ENCODE measurements at places on chromosomes 6 and 20. TPM values are rescaled to one million over a fixed set of nuclear protein-coding genes. Genes with fewer than 3 reads are reported as not detected.

Gene CRISP2
- not detected for total RNA-seq

Gene PI16
- not detected for total RNA-seq

Gene IPCEF1
- 0.34 TPM for total RNA-seq

DNA sequence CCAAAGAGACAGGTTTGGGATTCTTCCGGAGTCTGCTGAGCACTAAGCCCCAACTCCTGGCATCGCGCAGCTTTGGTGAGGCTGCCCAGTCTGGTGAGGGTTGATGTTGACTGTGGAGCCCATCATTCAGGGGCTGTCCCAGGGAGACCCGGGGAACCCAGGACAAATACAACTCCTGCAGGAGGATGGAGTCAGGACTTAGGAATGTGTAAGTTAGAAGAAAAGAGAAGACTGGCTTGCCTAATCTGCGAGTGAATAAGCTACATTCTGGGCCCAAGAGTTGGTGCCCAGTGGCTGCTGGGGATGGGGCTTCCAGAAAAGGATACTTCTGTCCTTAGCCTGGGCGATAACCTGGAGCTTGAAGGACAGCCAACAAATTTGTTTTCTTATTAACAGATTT is 47.9 kb downstream of the STK35 start:
- DNase-seq = no peak

DNA sequence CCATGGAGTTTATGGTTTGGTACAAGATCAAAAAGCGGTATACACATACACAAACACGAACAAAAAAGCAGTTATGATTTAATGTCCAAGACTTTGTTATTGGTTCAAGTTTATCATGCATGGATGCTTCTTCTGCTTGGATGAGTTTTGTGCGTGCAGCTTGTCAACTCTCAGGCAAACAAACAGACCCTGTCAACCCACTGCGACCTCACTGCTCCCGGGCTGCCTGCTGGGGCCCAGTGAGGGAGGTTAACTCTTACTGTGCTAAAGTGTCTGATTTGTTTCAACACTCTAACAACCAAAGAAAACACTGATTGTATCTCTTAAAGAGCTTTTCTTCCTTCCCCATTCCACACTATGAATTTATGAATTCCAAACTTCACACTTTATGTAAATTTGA is 26.8 kb upstream of the DDR1 start:
- DNase-seq = no peak

Data from activated T-helper 2 cell treated with anti-CD3 and anti-CD28 coated beads, Interferon-gamma antibody, Interleukin-2, Interleukin-4, amounts not matched to agents 10 μg/mL and 5 μg/mL and 100 μg/mL, durations not matched to agents 14 hours and 24 hours and 36 hours (primary cell).